Activated T-cell treated with anti-CD3 and anti-CD28 coated beads, Interleukin-2, amount 50 U/mL, for 72 hours (primary cell): ENCODE measurements at places on chromosomes 16 and 17. TPM values are rescaled to one million over a fixed set of nuclear protein-coding genes. Genes with fewer than 3 reads are reported as not detected.
A peak's percentile ranks its signal among the peaks of the same experiment; 100 is the strongest.

GRCh38 chr16:83541231-83541630 is 266.5 kb upstream of the HSBP1 start:
- no peak for DNase-seq

DNA sequence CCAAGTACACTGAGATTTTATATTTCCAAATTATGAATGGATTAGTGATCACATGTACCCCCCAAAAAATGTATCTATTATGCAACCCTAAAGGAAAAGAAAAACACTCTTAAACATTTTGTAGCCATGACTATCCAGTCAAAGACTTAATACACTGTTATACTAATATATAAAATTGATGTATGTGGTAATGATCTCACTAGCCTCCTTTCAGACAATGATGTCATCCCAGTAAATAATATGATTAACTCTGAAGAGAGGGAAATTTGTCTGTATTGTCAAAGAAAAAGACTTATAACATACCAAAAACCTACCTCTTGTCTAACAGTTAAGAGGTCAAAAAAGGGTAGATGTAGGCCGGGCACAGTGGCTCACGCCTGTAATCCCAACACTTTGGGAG is 80.7 kb downstream of the USP32 start:
- no peak for DNase-seq

- DNase-seq, result no peak
Measured at GRCh38 chr16:24577167-24577566, 37.8 kb downstream of the RBBP6 start.

GRCh38 chr17:68353111-68353521 is 61.8 kb downstream of the ARSG start:
- no peak for DNase-seq

DNA sequence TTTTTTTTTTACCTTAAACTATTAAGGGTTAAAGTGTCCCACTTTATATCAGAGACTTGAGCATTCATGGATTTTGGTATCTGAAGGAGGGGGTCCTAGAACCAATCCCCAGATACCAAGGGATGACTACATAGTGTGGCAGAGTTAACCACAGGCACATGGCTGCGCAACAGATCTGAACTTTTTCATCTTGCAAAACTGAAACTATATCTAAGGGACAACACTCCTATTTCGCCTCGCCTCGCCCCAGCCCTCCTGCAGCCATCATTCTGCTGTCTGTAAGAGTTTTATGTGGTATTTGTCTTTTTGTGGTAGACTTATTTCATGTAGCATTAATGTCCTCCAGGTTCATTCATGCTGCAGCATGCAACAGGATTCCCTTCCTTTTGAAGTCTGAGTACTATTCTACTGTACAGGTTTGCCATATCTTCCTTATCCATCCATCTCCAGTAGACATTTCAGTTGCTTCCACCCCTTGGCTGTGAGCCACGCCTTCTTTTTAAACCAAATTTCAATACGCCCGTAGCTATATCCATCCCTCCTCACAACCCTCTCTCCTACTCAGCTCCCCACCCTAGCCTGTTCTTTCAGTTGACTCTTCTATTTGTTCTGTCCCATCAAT is 53.2 kb downstream of the AMFR start:
- DNase-seq, result no peak

DNA sequence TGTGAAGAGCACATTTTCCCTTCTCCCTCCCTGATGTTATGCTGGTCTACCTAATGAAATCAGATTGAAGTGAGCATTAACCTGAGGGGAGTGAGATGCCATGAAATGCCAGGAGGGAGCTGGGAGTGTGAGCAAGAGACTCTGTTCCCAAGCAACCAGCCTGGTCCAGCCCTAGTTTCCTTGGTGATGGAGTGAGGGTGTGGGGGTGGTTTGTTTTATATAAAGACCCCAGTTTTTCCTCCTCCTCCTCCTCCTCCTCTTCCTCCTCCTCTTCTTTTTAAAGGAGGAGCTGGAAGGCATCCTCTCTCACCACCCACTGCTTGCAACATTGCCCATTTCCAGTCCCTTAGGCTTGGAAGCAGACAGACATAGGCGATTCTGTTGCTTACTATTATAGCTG is 97.1 kb downstream of the DNAH3 start:
- no peak for DNase-seq

DNA sequence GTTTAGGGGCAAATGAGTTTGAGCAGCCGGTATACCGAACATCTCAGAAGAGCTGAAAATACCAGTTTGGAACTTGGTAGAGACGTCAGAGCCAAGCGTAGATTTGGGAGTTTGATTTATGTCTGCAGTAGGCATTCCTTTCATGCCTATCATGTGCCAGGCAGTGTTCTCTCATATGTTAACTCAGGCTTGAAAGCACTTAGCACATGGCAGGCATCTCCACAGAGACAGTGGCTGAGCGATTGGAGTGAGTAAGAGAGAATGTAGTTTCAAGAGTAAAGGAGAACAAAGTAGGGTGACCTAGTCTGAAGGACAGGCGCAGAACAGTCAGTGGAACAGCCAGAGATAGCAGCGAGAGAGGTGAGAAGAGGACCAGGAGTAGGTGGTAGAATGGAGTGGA is 207.0 kb downstream of the FTO start:
- DNase-seq, result no peak

GRCh38 chr17:27741971-27742575 is 58.3 kb downstream of the NOS2 start:
- DNase-seq, result no peak

DNA sequence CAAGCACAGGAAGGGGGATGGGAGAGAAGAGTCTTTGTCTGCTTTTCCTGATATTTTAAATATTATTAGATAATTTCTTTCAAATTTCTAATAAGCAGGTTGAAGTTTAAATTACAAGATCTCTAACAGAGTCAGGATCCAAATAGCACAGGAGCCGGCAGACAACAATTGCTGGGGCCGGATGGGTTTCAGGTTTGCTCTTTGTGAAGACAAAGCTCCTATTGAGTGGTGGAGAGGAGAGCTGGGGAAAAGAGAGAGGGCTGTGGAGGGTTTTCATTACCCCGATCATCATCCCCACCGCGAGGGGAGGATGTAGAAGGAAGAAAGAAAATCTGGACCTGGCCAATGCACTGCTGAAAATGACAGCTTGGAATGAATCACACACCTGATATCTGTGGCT is 197.3 kb downstream of the SOX9 start:
- no peak for DNase-seq

DNA sequence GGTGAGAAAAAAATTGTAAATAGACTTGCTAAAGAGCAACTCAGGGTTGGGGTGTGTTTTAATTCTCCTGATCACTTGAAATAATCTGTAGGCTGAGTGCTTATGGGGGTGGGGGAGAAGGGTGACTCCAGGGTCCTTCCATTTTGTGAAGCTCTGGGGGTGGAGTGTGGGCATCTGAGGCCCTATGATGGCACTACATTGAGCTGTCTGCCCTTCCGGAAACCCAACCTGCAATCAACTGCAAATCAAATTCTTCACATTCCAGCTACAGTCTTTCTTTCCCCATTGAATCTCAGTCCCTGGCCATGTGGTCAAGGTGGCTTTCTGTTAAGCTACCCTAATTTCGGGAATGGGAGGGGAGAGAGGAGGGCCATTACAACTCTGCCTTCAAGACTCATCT is 6.0 kb upstream of the CDC6 start:
- DNase-seq, result no peak

GRCh38 chr17:16050844-16051243 is 51.2 kb downstream of the TTC19 start:
- DNase-seq, result no peak

DNA sequence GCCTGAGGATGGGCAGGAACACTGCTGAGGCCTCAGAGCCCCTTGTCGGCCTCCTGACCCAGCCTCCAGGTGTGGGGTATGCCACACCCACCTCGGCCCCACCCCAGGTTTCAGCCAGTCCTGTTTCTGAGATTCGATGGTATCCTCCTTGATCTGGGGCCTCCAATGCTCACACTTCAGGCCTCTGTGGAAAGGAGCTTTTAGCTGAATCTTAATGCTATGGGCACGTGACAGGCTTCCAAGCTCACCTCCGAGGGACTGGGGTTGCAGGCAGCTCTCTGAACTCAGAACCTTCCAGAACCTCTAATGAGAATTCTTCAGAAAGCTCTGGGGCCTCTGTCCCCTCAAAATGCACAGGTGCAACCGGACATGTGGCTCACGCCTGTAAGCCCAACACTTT is 54.8 kb downstream of the SCNN1B start:
- no peak for DNase-seq

DNA sequence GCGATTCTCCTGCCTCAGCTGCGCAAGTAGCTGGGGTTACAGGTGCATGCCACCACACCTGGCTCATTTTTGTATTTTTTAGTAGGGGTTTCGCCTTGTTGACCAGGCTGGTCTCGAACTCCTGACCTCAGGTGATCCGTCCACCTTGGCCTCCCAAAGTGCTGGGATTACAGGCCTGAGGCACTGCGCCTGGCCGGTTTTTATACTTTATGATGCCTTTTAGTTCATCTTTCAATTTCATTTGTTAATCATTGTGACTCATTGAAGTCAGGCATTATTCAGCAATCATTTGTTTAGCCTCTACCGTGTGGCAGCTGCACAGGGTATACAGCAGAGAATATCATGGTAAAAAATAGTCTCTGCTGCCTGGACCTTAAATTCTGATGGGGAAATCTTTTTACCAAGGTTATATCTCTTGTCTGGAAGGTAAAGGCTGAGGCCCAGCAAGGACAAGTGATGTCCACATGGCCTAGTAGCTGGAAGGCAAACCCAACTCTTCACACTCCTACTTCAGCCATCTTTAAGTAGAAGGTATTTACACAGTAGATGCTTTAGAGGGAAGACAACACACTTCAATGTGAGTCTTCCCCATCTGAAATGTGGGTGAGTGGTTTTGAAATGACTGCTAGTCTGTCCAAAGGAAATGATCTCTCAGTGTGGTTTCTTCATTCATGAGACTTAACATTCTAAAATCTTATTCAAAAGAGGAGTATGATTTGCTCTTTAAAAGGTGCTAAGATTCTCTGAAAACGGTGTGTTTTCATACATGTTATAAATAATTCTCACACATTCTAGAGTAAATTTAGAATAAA is 2.4 kb downstream of the PRPSAP2 start:
- DNase-seq, result peak; percentile 23

- DNase-seq, result no peak
Measured at GRCh38 chr17:36147601-36148000, 28.8 kb downstream of the TBC1D3B start.

DNA sequence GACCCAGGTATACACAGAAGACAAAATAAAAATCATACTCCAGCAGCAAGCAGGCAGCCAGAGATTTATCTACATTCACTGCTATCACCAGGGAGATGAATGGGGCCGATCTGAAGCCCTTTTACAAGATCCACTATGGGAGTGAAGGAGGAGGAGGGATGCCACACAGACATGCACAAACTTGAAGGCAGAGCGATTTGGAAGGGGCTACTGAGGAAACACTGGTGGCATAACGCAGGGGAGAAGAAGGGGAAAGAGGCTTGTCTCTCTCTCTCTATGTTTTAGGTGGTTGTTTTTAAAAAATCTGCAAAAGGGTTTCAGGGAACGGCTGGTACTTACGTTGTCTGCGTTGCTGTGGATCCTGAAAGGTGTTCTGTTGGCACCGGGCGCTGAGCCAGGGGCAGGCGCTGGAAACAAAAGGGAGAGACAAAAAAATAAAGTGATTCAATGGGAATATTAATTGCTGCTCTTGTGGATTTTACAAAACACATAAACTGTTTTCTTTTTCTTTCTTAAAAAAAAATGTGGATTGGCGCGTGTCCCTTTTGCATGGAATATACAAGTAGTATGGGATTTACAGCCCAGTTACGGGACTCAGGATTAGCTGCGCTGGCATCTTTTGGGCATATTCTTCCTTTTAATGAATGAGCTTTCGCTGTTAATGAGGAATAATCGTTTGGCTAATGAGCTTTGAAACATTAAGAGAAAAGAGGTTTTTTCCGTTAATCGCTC is 255.3 kb upstream of the PMFBP1 start:
- DNase-seq, result no peak

DNA sequence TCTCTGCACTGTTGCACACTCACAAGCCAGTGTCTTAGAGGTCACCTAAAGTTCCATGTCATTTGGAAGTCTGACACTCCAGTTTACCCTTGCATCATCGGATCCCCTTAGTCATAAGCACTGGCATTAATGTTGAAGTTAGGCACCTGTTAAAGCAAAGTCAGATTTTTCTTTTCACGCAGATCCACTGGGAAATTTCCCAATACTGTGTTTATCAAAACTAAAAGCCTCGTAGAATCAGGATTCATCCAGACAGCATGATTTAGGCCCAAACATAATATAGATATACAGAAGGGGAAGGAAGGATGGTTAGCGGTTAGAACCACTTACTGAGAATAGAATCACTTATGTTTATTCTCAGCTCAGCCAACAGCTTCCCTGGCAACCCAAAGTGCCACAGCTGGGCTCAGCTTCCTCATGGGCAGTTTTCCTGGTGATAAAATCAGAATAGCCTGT is 30.1 kb upstream of the HAPSTR1 start:
- no peak for DNase-seq

- DNase-seq, result no peak
Measured at GRCh38 chr16:54053891-54054820, 232.4 kb downstream of the IRX3 start.

GRCh38 chr17:21283482-21284318 is 811 bp upstream of the MAP2K3 start:
- no peak for DNase-seq

- peak; percentile 34 for DNase-seq
Measured at GRCh38 chr17:81401723-81402529, 6.7 kb downstream of the BAHCC1 start.

DNA sequence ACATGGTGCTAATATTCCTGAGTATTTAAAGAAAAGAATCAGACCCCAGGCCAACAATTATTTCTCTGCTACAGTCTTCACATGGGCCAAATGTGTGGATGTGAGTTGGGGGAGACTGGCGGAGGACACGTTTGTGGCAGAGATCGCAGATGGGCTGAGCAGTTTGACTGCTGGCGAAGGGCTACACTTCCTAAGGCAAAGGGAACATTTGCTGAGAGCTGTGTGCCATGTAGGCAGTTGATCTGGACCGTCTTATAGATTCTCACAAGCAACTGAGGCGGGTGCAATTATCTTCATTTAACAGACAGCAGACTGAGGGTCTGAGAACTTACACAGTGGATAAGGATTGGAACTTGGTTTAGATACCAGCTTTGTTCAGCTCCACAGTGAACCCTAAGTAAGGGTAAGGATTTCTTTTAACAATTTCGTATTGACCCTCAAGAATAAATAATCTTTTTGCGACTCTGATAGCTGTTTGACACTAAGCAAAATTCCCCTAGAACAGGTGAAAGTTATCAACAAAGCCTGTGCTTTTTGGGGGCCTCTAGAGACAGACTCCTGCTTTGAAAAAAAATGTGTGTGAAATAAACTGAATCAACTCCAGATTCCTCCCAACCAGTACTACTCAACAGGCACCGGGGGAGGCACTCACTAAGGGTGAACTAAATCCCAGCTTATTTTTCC is 55.3 kb downstream of the TBX4 start:
- no peak for DNase-seq

CIBAR2 gene
- not detected for total RNA-seq

TK2 gene
- total RNA-seq, result 16.6 TPM

CHST5 gene
- 0.82 TPM for total RNA-seq

PRSS33 gene
- not detected for total RNA-seq

TOP2A gene
- total RNA-seq, result 425 TPM

HOXB8 gene
- not detected for total RNA-seq

UTP18 gene
- total RNA-seq, result 58.3 TPM

CCDC102A gene
- total RNA-seq, result 14.6 TPM

NPIPB8 gene
- total RNA-seq, result 2.7 TPM

GID4 gene
- 11.0 TPM for total RNA-seq
